GDM1 (cell line): ENCODE measurements at places on chromosomes 16 and 17.

DNA sequence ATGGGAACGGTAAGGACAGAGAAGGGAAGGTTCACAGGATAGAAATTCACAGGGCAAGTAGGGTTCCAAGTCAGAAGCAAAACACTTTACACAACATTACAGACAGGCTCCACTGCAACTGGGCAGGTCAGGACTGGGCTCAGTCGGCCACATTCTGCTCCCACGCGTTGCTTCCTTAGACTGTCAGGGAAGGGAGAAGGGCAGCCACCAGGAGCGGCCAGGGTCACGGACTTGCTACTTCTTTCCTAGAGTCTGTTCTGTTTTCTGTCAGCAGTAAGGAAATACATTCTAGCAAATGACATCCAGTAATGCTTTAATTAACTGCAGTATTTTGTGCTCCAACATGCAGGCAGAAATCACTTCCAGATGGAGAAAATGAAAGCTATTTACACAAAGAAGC, 160.3 kb upstream of the RPH3AL start:
- no peak for DNase-seq

DNA sequence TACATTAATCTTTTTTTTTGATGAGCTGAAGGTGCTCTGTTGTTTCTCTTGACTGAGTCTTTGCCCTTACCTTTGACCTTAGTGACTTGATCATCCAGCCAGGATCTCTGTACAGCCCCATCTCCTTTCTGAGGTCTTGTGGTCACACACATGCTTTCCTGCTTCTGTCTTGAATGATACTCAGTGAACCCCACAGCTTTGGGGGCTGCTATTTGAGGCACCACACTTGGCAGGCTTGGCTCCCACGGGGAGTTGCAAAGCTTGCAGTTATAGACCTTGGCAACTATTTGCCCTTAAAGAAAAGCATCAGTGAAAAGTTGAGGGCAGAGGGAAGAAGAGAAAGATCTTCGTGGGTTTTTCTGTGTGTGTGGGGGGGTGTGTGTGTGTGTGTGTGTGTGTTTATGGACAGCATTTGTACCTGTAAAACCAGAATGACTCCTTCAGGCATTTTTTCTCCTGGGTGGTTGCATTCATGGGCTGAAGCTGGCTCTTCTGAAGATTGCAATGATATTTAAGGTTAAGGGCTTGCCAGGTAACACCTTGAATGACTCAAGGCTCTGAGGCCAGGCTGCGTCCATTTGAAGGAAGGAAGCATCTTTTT, 101.6 kb downstream of the MSI2 start:
- DNase-seq: no peak

- no peak for DNase-seq
These were observed 25.2 kb upstream of the CIBAR2 start for GRCh38 chr16:85137323-85138072.

GRCh38 chr17:28159924-28160323, 117.4 kb downstream of the NLK start:
- DNase-seq: no peak

- DNase-seq: no peak
These were observed 15.5 kb downstream of the ERCC4 start for GRCh38 chr16:13935408-13935807.

DNA sequence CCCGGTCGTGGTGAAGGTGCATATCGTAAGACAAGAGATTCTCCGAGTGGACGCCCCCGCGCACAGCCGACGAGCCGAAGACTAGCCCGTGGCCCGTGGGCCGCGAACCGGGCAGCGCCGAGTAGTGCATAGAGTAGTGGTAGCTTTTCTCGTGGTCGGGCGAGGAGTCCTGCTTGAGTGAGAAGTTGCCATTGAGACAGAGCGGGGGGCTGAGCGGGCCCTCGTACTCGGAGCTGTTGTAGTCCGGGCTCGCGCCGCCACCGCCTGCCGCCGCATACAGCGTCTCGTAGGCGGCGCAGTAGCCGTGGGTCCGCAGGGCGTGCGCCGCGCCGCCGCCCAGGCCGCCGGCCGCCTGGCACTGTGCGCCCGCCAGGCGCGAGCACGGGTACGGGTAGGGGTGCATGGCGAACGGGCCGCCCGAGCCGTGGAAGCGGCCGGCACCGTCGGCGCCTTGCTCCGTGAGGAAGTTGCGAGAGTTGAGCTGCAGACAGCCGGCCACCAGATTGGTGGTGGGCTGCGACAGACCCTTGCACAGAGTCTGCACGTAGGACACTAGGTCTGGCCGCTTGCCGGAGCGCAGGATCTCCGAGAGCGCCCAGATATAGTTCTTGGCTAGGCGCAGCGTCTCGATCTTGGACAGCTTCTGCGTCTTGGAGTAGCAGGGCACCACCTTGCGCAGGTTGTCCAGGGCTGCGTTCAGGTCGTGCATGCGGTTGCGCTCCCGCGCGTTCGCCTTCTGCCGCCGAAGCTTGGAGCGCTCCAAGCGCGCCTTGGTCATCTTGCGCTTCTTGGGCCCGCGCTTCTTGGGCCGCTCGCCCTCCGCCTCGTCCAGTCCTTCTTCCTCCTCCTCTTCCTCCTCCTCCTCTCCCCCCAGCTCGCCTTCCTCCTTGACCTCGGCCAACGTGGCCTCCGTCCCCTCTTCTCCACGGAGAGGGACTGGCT, 2.0 kb downstream of the NEUROD2 start:
- DNase-seq: no peak

GRCh38 chr16:31502981-31503380, 5.2 kb downstream of the RUSF1 start:
- no peak for DNase-seq

- DNase-seq: no peak
These were observed 38.5 kb upstream of the SLC47A1 start for GRCh38 chr17:19494961-19495806.

- no peak for DNase-seq
These were observed 120.2 kb upstream of the XYLT1 start for GRCh38 chr16:17590711-17591654.

DNA sequence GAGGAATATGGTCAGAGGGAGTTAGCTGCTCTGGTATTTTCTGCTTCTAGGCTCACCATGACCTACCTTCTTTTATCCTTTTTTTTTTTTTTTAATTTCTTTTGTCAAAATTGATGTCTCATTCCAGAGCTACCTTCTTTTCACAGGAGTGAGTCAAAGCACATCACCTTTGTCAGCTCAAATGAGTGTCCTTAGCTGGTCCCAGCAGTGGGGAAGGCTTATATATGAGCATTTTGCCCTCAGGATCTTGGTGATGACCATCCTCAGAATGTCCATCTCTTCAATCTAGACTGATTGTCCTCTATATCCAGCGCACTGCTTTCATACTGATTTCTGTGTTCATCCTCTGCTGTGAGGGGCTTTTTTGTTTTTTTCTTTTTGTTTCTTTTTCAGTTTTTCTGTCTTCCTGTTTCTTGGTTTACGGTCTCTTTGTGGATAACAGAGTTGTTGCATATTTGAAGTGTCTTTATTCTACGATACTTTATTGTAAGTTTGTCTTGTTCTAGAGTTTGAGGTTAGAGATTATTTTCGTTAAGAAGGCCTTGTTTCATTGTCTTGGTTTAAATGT, 24.9 kb downstream of the CBFB start:
- DNase-seq: no peak

- DNase-seq: no peak
These were observed 706.9 kb upstream of the SOX9 start for GRCh38 chr17:71413935-71414334.

- no peak for DNase-seq
These were observed 35.2 kb upstream of the KIFC3 start for GRCh38 chr16:57837305-57838125.

DNA sequence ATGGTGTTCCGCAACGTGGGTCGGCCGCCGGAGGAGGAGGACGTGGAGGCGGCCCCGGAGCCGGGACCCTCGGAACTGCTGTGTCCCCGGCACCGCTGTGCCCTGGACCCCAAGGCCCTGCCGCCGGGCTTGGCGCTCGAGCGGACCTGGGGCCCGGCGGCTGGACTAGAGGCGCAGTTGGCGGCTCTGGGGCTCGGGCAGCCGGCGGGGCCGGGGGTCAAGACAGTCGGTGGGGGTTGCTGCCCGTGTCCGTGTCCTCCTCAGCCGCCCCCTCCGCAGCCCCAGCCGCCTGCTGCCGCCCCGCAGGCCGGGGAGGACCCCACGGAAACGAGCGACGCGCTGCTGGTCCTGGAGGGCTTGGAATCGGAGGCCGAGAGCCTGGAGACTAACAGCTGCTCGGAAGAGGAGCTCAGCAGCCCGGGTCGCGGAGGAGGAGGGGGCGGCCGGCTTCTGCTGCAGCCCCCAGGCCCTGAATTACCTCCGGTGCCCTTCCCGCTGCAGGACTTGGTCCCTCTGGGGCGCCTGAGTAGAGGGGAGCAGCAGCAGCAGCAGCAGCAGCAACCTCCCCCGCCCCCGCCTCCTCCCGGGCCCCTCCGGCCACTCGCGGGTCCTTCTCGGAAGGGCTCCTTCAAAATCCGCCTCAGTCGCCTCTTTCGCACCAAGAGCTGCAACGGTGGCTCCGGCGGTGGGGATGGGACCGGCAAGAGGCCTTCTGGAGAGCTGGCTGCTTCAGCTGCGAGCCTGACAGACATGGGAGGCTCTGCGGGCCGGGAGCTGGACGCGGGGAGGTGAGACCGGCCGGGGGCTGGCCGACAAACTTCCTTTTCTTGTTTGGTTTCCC, 821 bp downstream of the SOCS7 start:
- no peak for DNase-seq

- no peak for DNase-seq
These were observed 24.5 kb downstream of the ABCC3 start for GRCh38 chr17:50659179-50659578.

GRCh38 chr17:10956821-10957220, 118.9 kb upstream of the PIRT start:
- DNase-seq: no peak

DNA sequence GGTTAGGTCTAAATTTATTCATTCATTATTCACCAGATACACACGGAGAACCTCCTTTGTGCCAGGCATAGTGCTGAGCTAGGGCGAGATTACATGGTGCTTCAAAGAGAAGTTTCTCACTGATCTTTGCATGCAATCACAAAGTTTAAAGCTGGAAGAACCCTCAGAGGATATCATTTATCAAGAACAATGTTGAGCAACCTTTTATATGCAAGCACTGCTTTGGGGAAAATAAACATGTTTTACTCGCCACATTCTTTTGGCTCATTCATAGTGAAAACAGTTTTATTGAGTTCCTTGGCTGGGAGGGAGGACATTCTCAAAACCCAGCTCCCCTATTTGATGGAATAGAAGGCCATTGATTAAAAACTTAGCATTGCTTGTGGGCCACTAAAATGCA, 49.8 kb upstream of the XYLT1 start:
- DNase-seq: no peak

DNA sequence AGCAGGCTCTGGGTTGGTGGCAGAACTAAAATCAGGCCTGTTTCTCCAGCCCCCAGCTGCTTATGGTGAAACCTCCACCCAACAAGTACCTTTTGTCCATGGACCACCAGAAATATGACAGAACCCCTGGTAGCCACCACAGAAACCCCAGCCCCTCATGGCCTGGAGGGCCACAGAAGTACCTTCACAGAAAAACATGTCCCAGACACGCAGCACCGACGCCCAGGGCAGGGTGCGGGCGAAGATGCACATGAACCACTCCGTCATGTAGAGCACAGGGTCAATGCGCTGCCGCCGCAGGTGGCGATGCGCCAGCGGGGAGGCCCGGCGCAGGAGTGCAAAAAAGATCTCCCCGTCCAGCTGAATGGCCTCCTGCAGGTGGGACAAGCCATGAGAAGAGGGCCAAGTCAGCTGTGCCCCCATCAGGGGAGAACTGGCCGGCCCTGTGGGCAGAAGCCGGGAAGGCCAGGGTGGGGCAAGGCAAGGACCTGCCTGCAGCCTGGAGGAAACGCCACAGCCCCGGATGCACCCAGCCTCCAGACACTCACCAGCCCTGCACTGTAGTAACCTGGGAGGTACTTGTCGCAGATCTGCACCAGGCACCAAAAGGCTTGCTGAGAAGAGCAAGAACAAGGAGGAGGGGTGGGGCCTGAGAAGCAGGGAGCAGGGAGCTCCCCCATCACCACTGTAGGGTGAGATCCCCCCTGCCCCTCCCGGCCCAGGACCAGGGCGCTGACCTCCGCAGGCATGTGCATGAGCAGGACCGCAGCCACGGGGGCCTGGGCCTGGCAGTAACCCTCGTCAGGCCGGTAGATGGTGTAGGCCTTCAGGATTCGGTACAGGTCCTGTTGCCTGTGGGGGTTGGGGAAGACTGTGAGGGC, 4.1 kb upstream of the CD2BP2 start:
- DNase-seq: no peak

DNA sequence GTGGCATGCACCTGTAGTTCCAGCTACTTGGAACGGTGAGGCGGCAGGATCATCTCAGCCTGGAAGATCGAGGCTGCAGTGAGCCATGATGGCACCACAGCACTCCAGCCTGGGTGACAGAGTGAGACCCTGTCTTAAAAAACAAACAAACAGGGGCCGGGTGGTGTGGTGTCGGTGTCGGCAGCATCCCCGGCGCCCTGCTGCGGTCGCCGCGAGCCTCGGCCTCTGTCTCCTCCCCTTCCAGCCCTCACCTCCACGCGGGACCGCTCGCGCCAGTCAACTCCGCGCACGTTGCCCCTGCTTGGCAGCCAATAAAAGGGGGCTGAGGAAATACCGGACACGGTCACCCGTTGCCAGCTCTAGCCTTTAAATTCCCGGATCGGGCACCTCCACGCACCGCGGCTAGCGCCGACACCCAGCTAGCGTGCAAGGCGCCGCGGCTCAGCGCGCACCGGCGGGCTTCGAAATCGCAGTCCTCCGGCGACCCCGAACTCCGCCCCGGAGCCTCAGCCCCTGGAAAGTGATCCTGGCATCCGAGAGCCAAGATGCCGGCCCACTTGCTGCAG, 204.7 kb downstream of the CDRT15L2 start:
- DNase-seq: no peak

DNA sequence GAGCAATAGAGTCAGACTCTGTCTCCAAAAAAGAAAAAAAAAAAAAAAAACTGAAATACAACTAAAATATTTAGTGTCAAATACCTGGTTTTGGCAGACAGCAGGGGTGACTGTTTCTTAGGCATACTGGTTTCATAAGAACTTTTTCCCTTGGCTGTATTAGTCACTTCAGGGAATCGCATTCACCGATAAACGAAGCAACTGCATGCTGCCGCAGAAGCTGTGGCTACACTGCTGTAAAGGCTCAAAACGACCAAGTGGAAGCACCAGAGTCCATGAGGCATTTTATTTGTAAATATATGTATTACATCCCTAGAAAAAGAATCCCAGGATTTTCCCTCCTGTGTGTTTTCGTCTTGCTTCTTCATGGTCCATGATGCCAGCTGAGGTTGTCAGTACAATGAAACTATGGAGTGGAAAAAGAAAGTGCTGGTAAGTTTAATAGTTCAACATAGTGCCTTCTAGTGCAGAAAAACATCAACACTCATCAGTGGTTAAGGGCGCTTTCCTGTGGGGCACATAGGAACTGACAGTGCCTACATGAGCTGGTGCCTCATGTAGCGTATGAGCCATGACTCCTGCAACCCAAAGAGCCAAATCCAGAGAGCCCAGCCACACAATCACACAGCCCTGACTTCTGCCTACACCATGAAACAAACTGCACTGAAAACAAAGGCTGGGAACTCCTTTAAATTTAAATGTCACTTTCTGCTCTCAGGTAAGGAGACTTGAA, 7.3 kb downstream of the RPS15A start:
- DNase-seq: no peak

GRCh38 chr16:66440970-66441369, 13.9 kb downstream of the BEAN1 start:
- no peak for DNase-seq
